ENCODE measurements at places on chromosomes 3 and 15.
A peak's percentile ranks its signal among the peaks of the same experiment; 100 is the strongest.

GRCh38 chr15:66765478-66766281, 63.6 kb downstream of the SMAD6 start:
- peak; percentile 60 for DNase-seq

DNA sequence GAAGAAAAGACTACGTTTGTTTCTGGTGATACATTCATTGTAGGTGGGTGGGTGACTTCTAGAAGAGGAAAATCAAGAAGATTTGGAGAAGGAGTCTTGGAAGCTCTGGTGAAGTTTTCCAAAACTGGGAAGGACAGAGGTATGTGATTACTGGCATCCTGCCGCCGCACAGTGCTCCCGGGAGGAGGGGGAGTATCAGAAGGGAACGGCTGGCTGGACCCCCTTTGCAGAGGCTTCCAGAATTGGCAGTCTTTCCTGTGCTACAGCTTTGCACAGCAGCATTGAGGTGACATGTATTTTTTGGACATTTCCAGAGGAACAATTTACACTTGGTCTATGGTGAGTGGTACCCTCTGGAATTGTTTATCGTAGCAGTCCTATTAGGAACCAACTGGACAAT, 75.7 kb upstream of the EOMES start:
- DNase-seq, result no peak

DNA sequence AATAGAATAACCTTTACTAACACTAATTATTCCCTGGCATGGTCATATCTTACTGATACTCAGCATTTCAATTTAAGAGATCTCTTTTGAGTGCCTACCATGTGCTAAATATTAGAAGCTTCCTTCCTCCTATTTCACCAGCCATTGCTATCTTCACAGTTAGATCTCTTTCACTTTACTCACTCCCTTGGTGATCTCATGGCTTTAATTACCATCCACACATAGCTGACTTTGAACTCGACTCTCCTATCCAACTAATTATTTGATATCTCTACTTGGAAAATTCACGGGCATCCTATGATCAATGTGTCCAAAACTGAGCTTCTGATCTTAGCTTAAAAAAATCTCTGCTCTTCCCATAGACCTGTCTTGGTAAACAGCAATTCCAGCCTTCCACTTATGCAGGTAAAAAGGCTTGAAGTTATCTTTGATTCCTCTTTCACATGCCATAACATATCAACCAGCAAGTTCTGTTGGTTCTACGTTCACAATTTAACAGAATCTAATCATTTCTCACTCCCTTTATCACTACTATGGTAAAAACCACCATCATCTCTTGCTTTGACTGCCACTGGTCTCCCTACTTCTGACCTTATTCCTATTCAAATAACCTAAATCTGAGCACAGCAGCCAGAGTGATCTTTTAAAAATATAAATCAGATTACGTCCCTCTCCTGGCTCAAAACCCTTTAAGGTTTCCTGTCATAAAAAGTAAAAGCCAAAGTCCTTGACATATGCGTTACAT, 41.8 kb downstream of the HLTF start:
- DNase-seq, result peak; percentile 32

DNA sequence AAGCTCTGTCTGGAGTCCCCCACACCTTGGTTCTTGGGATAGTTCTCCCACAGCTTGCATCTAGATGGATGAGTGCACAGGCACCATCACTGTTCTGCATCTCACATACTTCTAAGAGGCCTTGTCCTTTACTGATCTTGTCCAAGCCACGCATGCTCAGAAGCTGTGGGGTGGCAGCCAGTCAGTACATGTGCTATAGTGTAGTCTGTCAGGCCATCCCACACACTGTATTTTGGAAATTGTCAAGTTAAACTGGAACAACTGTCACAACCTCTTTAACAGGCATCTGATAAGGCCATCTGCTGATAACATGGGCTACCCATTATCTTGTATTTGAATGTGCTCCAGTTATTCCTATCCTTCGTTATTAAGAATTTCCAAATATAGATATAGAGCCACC, 296.5 kb upstream of the AZI2 start:
- no peak for DNase-seq

- peak; percentile 92 for DNase-seq
These were observed 181.6 kb downstream of the EPHA6 start for GRCh38 chr3:96996009-96996408.
